HFFc6 (cell line): ENCODE measurements at places on chromosomes 12 and 14.

- no peak for DNase-seq
Observed at GRCh38 chr12:85018098-85018497, 18.0 kb downstream of the TSPAN19 start.

GRCh38 chr12:7629465-7629864, 36.2 kb downstream of the APOBEC1 start:
- no peak for DNase-seq

- DNase-seq = no peak
Observed at GRCh38 chr14:100434033-100434601, 111.0 kb downstream of the SLC25A47 start.

- peak; percentile 53 for DNase-seq
Observed at GRCh38 chr14:54329082-54329695, 67.6 kb upstream of the CDKN3 start.

DNA sequence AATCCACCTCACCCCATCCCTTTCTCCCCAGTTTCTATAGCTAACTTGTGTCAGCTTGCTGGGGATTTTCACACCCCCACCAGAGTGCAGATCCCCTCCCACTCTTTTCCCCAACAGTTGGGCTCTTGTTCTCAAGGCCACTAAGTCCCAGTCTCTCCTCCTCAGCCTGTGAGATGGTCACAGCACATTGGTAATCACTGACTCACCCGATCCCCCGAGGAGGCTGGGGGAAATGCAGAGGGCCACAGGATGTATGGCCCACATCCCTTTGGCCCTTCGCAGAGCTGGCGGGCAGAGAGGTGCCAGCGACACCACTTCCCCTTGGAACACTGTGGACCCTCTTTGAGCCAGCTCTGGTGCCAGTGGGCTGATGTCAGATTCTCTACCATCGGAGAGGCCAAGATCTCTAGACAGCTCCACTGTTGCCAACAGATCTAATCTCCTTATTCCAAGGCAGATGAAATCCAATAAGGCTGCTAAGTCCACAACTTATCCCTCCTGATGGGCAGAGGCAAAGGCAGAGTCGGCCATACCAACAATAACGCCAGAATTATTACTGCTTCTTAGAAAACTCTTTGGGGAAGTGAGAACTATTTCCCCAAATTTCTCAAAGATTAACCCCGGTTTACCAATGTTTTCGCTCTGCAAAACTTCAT, 1.6 kb downstream of the FMNL3 start:
- DNase-seq = peak; percentile 50

- DNase-seq = no peak
Observed at GRCh38 chr14:74554742-74555362, 57.2 kb downstream of the LTBP2 start.

DNA sequence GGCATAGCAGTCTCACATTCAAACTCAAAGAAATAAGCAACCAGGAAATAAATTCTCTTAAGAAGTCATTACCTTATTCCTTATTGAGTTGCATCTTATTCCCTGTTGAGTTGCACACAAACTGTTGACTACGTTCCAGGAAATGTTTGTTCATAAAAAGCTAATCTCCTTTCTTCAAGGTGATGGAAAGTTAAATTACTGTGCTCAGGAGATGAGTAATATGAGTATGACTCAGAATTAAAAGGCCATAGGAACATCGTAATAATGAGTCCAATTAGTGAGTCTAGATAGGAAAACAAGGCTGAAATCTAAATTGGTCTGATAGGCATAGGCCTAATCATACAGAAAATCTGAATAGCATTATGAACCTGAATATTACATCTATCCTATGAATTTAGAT, 203.1 kb downstream of the SLC2A13 start:
- DNase-seq = no peak

- no peak for DNase-seq
Observed at GRCh38 chr14:69685218-69685616, 73.8 kb downstream of the SUSD6 start.

DNA sequence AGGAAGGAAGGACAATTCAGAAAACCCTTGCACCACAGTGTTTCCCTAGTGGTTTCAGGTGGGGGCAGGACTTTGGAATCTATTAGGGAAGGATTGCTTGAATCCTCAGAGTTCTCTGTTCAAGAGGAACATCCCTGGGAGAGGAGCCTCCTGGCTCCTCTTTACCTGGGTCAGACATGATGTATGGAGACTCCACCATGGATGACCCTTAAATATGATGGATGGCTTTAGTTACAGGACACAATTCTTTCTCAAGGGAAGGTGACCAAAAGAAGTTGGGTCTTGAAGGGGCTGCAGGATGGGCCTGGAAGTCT, 396.6 kb downstream of the NRXN3 start:
- no peak for DNase-seq

GRCh38 chr12:131752451-131752850, 41.6 kb downstream of the SFSWAP start:
- DNase-seq = no peak

DNA sequence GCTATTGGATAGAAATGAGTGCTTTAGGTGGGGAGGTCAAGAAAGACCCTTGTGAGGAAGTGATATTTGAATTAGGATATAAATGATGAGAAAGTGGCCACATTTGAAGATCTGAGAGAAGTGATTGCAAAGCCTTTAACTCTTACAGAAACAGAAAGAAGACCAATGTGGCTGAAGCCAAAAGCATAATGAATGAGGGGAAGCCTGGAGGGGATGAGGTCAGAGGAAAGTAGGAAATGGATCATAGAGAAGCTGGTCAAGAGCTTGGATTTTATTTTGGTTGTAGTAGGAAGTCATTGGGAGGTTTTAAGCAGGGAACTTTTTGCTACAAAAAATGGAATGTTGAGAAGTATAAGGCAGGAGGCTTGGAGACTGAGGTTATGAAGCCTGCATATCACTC, 3.5 kb upstream of the GYS2 start:
- no peak for DNase-seq

GRCh38 chr12:7782055-7782454, 7.1 kb upstream of the NANOG start:
- no peak for DNase-seq

DNA sequence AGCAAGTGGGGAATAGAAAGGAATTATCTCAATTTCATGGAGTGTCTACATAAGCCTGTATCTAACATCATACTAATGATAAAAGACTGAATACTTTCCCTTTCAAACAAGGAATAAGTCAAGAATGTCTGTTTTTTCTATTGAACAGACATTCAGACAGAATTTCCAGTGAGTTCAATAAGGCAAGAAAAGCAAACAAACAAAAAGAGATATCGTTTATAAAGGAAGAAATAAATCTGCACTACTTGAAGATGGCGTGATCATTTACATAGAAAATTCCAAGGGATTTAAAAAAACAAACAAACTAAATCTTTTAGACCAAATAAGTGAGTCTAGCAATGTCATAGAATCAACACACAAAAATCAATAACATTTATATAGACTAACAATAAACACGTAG, 273.1 kb upstream of the FOXG1 start:
- no peak for DNase-seq

DNA sequence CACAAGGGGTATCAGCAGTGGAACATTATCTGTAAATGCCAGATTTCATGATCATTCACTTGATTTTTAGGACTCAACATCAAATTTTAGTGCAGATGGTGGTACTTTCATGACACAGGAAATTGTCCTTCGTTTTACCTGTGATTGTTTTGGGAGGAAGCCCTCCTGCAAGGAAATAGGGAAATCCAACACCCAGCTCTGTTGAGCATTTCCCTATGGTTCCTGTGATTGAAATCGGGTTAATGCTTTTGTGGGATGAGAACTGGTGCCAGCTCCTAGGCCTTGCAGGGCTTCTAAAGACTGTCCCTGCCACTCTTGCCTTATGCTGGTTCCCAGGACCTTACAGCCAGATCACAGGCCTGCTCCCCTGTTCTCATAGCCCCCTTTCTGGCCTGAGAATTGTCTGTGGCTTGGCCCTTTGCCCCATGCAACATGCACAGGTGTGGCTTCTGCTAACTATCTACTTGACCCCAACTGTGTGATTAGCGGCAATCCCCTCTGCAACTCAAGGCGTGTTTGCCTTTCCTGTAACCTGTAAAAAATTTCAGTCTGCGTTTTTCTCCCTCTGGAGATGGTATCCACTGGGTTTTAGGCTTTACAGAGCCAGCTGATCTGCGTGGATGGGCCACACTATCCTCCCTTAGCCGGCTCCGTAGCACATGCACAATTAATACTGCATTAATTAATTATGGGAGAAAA, 112.5 kb downstream of the ETV6 start:
- no peak for DNase-seq

DNA sequence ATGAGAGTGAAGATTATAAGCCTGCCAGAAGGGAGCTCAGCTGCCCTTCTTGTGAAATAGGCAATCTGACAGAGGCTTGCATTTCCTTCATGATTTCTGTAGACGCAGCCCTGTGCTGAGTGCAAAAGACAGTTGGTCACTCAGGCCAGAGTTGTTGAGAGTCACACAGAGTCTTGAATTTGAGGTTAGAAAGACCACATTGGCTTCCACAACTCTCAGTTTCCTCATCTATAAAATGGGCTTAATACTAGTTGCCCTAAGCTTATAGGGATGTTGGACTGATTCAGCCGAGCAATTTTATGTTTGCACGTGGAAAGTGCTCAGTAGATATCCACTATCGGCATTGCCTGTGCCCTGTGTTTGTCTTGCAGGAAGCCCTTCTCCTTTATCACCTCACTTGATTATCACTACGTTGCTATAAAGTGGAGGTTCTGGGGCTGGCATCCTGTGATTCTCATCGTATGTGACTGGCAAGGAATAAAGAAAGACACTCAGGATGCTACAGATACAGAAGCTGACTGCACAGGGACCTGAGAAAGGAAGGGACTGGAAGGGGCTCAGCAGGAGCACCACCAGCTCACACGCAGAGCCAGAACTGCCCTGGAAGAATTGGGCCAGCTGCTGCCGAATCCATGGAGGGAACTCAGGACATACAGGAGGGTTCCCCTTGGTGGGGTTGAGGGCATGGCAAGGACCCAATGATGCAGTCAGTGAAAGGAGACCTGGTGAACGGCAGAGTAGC, 19.8 kb upstream of the SERPINA4 start:
- DNase-seq = no peak

GRCh38 chr14:94738751-94739150, 31.2 kb downstream of the GSC start:
- no peak for DNase-seq

DNA sequence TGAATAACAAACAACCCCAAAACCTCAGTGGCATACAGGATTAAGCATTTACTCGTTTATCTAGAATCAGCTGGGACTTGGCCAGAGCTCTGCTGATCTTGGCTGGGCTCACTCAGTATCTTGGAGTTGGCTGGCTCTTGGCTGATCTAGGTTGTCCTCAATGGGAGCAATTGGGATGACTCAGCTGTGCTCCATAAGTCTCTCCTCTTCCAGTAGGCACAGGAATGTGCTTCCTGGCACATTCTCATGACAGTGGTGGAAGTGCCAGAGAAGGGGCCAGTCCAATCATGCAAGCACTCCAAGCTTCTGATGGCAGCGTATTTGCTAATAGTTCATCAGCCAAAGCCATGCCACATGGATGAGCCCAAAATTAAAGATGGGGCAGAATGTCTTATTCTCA, 41.7 kb upstream of the ANO4 start:
- no peak for DNase-seq

- DNase-seq = peak; percentile 91
Observed at GRCh38 chr12:67661311-67662021, 12.9 kb downstream of the DYRK2 start.

DNA sequence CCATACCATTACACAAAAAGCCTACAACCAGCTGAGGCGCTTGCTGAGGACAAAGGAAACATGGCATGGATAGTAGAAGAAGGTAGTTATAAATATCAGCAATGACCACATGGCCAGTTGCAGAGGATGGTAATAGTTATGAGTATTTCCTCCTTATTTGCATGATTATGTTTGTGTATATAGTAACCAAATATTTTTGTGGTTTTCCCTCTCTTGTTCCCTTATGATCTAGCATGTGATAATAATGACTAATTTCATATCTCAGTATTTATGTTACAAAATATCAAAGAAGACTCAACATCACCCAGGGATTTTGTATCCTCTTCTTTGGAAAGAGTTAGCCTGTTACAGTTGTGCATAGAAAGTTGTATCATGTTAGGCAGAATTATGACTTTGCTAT, 13.5 kb upstream of the CATSPERB start:
- DNase-seq = no peak

DNA sequence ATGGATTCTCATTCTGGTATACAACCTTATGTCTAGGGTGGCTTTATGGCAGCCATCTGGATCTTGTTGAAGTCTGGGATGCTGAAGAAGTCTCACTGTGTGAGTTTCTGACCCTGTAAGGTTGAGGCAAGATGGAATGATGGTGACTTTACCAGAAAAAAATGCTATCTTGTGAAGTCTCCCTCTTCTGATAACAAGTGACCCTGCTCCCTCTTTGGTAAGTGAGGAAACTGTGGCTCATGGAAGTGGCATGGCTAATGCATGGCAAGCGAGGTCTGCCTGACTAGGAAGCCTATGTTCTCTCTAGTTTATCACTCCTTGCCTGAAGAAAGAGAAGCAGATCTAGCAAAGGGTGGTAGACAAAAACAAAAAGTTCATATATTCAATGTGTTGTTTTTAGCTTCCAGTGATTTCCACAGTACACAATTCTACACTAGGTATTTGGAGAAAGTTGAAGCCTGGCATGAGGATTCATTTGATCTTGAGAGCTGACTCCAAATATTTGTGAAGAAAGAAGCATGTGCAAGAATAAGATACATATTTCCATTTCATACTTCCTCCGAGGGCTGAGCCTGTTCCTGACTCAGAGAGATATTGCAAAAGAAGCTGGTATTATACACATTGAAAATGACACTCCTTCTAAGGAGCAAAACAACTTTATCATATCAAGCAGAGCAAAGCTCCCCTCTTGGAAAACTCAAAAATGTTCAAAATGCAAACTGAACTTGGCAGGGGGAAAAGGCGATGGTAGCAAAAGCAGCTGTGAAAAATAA, 63.6 kb downstream of the HELB start:
- peak; percentile 7 for DNase-seq

- DNase-seq = no peak
Observed at GRCh38 chr12:63228853-63229252, 77.9 kb upstream of the AVPR1A start.

DNA sequence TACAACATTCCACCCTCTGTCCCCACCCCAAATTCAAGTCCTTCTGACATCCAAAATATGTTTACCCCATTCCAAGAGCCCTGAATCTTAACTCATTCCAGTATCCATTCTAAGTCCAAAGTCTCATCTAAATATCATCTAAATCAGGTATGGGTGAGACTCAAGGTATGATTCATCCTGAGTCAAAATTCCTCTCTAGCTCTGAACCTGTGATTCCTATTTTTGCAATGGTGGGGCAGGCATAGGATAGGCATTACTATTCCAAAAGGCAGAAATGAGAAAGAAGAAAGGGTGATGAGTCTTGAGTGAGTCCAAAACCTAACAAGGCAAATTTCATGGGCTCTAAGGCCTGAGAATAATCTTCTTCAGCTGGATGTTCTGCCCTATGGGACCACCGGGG, 140.3 kb upstream of the FAR2 start:
- no peak for DNase-seq
